Activated CD4-positive, alpha-beta T cell treated with anti-CD3 and anti-CD28 coated beads, Interleukin-2, amount 50 U/mL, for 4 hours (primary cell): ENCODE measurements at places on chromosomes 3 and 15.

- DNase-seq: no peak
Measured at GRCh38 chr15:79539401-79539800, 107.3 kb downstream of the MINAR1 start.

GRCh38 chr3:127789051-127789450 is 33.3 kb downstream of the MGLL start:
- no peak for DNase-seq

DNA sequence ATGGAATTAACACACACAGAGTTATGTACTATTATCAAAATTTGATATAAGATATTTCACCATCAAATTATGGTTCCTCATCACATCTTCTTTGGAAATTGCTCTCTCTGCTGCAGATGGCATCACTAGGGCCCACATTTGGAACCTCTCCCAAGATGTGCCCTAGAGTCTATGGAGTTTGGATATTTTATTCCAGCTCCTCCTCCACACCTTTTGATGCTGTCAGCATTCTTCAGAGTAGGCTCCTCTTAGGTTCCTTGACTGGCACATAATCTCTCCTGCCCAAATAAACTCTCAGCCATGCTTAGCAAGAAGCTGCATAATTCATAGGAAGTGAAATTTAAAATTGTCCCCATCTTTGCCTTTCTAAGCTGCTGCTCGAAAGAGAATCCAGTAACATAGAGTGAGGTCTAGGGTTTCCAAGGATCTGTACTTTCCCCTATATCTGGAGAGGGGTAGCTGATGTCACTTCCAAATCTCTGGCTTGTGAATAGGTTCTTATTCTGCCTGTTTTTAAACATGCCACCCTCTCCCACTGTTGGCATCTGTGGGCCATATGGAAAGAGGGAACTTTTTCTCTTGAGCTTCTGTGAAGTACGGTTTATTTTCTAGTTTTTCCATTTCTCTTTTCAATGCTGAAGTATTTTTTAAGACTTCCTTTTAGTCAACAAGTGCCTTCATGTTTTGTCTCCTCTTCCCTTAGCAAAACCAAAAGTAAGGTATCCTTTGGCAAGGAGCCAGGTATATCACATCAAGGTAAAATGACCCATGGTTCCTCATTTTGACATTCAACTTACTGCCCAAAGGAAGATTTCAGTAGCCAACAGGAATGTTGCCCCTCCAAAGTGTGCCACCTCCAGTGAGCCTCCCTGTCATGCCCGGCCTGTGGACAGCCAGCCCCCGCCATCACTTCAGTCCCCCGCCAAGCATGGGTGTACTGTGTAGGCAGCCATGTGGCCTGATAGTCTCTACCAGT is 75.3 kb upstream of the C2CD4B start:
- no peak for DNase-seq

GRCh38 chr15:65938604-65939003 is 69.3 kb downstream of the RAB11A start:
- DNase-seq: no peak
